ENCODE measurements at places on chromosomes 16 and 17. TPM values are rescaled to one million over a fixed set of nuclear protein-coding genes. Genes with fewer than 3 reads are reported as not detected.

- H3K27ac ChIP-seq: no peak overlapping the region
- no peaks in the 10 kb centered on the region for H3K36me3 ChIP-seq
- no peak for DNase-seq
These were observed 281.7 kb upstream of the ZFHX3 start for GRCh38 chr16:73329358-73330286.

GRCh38 chr16:23145186-23145585 is 4.1 kb downstream of the USP31 start:
- H3K4me3 ChIP-seq: no peak overlapping the region
- H3K4me1 ChIP-seq: peaks cover 37% of the 10 kb centered on the region
- DNase-seq: no peak
- no peaks in the 10 kb centered on the region for H3K27me3 ChIP-seq
- peak overlapping the region; percentile 18 for H3K27ac ChIP-seq

Gene C17orf78
- not detected for total RNA-seq

Gene RASL10B
- 20.5 TPM for total RNA-seq

Gene MYH2
- not detected for total RNA-seq

Gene PPM1D
- 26.7 TPM for total RNA-seq

GRCh38 chr17:55289106-55289446 is 24.3 kb downstream of the HLF start:
- peaks cover 3% of the 10 kb centered on the region for H3K27me3 ChIP-seq
- no peak overlapping the region for H3K4me3 ChIP-seq
- H3K27ac ChIP-seq: no peak overlapping the region
- H3K36me3 ChIP-seq: no peaks in the 10 kb centered on the region
- DNase-seq: no peak
- H3K4me1 ChIP-seq: peaks cover 12% of the 10 kb centered on the region

GRCh38 chr17:81438007-81438659 is 42.9 kb downstream of the BAHCC1 start:
- no peak overlapping the region for H3K4me3 ChIP-seq
- no peak for DNase-seq
- no peak overlapping the region for H3K27ac ChIP-seq
- no peaks in the 10 kb centered on the region for H3K27me3 ChIP-seq

Gene MAPT
- total RNA-seq: 3.1 TPM

Gene NOL3
- total RNA-seq: 14.0 TPM

DNA sequence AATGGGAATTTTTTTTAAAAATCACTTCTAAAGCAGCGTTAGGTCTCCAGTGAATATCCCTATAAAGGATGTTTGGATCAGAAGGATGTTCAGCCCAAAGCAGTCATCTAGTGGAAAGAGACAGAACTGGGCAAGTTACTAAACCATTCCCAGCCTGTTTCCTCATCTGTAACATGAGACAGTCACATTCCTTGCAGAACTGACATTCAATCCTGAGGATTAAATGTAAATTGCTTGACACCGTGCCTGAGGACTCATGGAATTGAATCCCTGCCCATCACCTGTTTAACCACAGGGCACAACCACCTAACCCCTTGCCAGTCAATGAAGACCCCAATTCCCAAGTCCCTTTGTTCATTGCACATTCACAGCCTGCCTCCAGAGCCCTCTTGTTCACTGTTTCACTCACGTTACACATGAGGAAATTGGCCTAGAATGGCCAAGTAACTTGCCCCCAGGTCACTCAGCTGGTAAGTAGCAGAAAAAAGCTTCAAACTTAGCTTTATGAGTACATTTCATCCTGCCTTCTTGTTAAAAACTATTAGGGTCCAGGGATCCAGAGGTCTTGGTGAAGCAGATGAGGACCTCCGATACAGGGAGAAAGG is 1.4 kb downstream of the CMTM2 start:
- no peaks in the 10 kb centered on the region for H3K36me3 ChIP-seq
- H3K27ac ChIP-seq: peak overlapping the region; percentile 35
- peaks cover 19% of the 10 kb centered on the region for H3K4me1 ChIP-seq
- H3K4me3 ChIP-seq: no peak overlapping the region
- no peak for DNase-seq
